Stimulated activated CD4-positive, alpha-beta T cell treated with anti-CD3 and anti-CD28 coated beads, Interleukin-15, amount 100 ng/mL, for 24 hours (primary cell): ENCODE measurements at places on chromosomes 4 and X.

DNA sequence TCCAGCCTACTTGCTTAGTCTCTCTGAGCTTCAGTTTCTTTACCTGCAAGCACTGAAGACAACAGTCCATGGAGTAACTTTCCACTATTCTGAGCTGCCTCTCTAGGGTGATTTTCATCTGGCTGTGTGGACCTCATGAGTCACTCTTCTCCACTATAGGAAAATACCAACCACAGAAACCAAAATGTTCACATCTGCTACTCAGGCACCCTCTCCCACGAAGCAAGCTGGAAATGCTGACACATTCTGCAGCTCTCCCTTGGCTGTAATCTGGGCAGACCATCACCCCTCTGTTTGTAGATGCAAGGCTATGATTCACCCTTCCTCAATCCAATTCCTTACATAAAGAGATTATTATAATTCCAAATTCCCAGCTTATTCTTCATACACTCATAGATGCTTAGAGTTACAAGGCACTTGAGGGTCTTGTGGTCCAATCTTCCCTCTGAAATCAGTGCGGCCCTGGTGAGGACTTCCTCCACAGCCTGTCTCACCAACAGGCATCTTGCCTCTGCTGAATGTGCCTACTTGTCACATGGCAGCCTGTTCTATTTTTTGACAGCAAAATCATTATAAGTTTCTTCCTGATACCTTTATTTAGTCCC, 97.0 kb upstream of the LNX1 start:
- DNase-seq: peak; percentile 68

GRCh38 chrX:133670383-133670782, 255.1 kb upstream of the GPC4 start:
- DNase-seq: no peak

DNA sequence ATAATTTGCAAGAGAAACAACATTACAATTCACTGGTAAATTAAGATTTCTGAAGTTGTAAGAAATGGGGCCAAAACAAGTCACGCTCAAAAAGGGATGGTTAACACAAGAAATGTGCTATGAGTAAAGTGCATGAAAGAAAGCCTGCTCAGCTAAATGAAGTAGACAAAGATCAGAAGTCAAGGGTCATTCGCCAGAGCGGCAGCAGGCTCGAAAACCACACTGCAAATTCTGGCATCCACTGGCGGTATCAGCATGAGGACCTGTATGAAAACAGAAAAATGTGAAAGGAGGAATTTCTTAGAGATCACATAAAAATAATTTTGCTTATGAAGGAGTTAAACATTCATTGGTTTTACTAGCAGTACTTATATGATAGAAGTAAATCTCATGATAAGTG, 49.6 kb downstream of the FBXL5 start:
- DNase-seq: no peak

DNA sequence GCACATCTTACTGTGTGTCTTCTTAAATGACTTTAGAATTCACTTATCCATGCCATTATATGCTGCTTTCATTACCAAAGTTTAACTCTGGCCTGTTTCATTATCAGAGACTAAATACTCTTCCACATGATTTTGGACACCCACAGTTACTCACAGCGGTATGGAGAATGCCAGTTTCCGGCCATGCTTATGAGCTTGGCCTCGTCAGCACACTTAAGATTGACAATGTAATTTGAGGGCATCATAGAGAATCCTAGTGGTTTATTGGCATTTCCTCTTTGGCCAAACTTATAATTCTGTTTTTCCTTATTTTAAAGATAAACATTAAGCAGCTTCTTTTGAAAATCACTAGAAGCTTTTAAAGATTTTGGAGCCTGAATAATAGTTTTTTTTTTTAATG, 104.5 kb downstream of the IRF2 start:
- DNase-seq: no peak

- peak; percentile 30 for DNase-seq
These were observed 877 bp downstream of the JAKMIP1 start for GRCh38 chr4:6199422-6199921.

GRCh38 chr4:8009097-8009496, 69.4 kb upstream of the AFAP1 start:
- no peak for DNase-seq

DNA sequence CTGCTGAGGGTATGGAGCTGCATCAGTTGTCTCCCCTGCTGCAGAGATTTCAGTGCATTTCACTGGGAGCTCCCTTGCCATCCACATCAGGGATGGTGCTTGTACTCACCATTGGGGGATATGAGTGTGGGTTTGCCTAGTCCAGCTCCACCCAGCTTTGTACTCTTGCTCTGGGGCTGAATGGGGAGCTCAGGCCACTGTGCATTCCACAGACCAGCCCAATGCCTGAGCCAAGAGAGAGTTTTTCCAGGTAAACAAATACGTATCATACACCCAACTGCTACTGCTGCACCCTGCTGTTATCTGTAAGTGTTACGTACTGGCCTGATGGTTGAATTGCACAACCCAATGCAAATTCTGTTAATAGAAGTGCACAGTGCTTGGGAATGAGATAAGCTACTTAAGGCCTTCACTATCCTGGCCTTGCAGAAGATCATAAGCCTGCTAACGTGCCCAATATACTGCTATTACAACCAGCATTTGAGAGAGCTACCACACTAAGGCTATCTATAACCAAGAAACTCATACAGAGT, 205.0 kb upstream of the DMD start:
- DNase-seq: no peak

DNA sequence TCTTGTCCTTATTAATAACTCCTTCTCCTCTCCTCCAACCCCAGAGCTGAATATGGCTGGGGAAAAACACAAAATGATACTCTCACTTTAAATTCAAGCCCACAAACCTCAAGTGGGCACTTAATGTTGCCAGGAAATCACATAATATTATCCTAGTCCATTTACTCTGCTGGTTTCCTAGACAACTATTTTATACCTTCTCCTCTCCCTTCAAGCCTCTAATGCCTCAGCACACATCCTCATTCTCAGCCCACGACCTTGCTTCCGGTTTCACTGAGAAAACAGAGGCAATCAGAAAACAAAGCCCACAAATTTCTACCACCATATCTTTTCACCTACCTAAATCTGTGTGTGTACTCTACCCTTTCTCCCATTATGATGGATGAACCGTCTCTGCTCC, 12.1 kb upstream of the CLCN5 start:
- no peak for DNase-seq

- no peak for DNase-seq
These were observed 36.7 kb upstream of the GABRQ start for GRCh38 chrX:152600853-152601633.

- DNase-seq: no peak
These were observed 22.8 kb upstream of the KIAA1210 start for GRCh38 chrX:119150163-119151050.

DNA sequence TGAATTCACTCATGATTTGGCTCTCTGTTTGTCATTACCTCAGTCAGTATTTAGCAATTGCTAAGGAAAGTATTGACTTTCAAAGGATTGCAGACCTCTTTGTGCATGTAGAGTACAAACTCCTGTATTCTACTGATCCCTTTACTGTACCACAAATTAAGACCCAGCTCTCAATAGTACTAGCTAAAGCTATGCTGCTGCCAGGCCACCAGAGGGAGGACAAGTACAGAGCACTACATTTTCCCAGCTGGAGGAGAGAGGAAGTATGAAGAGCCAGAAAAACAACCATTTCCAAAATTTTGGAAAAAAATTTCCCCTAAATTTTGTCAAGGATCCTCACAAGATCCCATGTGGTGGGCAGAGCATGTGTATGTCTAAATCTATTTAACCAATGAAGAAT, 175.0 kb upstream of the MTMR8 start:
- DNase-seq: no peak

- no peak for DNase-seq
These were observed 231.3 kb upstream of the S100G start for GRCh38 chrX:16418650-16419049.

DNA sequence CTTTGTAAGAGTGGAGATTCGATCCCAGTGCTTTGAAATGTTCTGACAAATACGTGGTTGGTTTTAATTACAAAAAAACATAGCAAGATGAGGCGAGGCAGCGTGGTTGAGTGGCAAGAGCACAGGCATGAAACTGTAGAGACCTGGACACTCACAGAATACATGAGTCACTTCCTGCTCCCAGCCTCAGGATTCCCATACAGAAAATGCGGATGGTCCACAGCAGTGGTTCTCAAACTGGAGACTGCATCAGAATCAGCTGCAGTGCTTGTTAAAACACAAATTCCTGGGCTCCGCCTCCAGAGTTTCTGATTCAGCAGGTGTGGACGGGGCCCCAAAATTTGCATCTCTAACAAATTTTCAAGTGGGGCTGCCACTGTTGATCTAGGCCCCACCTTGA, 10.1 kb downstream of the OTOP1 start:
- DNase-seq: no peak

DNA sequence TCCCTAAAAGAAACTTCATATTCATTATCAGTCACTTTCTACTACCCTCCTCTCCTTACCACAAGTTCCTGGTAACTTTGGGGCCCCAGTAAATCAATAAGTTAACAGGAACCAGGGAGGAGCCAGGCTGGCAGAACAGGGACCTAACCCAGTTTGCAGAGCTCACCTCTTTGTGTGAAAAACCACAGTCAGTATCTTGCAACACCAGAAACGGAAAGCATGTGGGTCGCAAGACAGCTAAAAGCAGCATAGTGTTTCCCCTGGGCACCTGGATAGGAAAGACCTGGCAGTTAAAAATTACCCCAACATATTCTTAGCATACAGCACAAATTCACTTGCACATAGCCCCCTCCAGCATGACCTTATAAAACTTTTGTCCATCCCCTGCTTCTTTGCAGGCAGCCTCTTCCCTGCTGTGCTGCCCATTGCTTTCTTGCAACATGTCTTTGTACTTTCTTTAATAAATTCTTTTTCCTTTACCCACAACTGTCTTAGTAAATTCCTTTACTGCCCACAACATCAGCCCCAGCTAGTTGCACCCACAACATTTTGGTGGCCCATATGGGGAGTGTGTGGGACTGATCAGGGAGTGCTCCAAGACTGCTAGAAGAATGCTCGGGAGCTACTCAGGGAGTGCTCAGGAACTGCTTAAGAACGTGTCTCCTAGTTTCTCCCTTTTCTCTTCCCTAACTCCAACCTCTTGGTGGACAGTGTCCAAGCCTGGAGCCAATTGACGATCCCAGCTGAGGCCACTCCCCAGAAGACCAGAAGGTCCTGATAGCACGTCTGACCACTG, 83.4 kb downstream of the MSN start:
- DNase-seq: peak; percentile 53

- no peak for DNase-seq
These were observed 203.9 kb upstream of the VCX3A start for GRCh38 chrX:6738518-6739470.

- no peak for DNase-seq
These were observed 319.4 kb downstream of the SH2D1A start for GRCh38 chrX:124665621-124666400.

DNA sequence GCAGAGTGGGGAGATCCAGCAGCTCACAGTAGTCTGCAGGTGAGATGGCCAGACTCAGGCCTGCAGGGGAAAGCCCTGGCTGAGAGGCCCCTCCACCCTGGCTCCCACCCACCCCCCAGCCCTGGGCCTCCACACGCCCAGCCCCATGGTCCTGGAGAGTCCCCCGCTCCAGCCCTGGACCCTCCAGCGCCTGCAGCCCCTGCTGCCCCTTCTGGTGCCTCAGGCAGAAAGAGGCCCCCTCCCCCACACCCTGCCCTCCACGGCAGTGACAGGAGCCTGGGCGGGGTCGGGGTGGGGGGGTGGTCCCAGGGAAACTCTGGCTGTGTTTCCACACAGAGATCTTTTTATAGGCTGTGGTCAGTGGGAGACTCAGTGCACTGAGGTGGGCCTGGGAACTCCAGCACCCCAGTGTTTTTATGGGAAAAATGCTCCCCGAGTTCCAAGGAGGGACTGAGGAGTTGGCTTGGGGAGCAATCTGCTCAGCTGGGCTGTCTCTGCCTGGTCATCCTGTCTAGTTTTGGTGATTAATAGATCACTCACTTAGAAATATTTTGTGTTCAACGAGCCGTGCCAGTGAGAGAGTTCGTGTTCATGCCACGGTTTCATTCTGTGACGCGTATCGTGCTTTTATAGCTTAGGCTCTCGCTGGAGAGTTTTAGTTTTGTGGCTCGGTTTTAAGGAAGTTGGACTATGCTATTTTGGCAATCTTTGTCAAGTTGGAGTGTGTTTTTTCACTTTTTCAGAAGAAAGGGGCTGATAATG, 53.1 kb upstream of the HGFAC start:
- DNase-seq: no peak

GRCh38 chr4:125115941-125116340, 198.8 kb upstream of the FAT4 start:
- no peak for DNase-seq

DNA sequence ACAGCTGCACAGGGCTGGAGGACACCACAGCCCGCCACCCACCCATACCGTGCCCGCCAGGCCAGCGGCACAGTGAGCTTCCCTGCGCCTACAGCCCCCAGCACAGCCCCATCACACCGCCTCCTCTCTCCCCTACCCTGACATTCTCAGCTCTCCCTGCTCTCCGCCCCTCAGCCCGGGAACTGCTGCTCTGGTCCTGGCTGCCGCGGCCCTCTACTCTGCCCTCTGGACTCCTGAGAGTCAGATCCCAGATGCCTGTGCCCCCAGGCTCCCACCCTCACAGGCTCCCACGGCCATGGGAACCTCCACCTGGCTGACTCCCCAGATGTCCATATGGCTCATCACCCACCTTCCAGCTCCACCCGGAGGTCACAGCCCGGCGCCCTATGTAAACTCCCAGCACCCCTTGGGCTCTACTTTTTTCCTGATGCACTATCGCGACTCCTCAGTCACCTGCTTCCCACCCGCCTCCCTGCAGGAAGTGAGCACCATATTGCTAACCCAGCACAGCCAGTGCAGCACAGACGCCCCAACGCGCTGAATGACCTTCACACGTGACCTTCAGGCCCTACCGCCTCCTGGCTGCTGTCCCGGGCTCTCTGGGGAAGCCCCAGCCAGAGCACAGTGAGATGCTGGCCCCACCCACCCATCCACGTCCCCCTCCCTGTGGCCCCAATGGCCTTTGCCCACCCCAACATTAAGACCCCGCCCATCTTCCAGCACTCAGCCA, 23.0 kb downstream of the FAM53A start:
- no peak for DNase-seq

GRCh38 chrX:8586953-8587352, 122.3 kb downstream of the VCX3B start:
- DNase-seq: no peak
